ENCODE measurements at places on chromosomes 2 and 18.

- DNase-seq: no peak
These were observed 5.4 kb upstream of the CRYGC start for GRCh38 chr2:208134928-208135586.

GRCh38 chr2:30104307-30104706 lies 42.5 kb upstream of the YPEL5 start:
- no peak for DNase-seq

DNA sequence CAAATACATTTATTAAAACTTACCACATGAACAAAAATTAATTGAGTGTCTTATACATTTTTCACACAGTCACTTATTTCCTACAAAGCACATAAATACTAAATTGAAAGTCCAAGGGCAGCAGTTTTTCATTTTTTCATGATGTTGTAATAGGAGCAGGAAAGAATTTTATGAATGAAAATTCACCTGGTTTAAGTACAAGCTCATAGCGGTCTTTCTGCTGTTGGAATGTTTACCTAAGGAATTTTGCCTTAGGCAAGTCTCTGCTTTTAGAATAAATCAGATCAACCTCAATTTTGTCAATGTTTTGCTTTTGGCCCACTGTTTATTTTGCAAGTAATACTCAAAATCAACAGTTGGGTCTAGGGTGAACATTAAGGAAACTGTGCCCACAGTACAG lies 40.0 kb downstream of the ETAA1 start:
- DNase-seq: no peak

DNA sequence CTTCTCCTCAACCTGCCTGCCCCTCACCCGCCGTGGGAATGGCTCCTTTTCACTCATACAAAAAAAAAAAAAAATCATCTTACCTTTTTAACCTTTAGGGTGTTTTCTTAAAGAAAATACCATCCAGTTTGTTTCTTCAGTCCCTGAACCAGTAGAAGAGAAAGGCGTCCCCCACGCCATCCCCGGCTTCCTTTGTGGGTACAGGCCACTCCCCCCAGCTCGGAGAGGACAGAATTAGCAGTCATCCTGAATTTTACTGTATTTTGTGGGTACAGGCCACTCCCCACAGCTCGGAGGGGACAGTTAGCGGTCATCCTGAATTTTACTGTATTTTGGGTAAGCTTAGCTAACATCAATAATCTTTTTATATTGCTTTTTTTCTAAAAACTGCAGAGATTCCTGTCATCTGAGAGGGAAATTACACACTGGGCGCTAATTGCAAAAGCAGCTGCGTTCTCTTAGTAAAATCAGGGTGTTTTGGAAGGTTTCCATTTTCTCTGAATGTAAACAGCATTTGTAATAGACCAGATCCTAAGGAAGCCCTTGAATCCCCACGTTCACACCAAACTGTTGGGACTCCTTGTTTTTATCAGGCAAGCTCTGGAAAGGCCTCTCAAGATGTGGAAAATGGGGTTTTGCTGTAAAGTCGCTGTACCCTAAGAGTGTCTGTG lies 72.5 kb downstream of the NFATC1 start:
- DNase-seq: no peak

- DNase-seq: no peak
These were observed 193.6 kb upstream of the PKDCC start for GRCh38 chr2:41854227-41854626.

DNA sequence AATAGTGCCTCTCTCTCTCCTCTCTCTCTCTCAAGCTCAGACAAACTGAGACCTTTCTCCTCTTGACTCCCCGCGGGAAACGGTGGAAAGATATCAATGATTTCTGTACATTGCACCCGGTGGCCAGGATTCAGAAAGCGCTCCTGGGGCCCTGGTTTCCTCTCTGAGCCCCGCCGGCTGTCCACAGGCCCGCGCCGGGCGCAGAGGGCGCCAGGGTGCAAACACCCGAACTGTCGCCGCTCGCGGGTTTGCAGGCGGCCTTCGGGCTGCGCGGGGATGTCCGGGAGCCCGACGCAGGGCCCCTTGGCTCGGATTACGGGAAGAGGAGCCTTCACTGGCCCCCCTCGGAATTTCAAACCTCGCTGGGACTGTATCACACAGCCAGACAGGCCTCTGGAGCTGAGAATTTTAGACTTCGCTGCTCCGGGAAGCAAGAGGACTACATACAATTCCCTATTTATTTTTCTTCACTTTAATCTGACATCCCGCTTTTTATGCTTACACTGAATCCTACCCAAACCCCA lies 5.2 kb upstream of the EN1 start:
- no peak for DNase-seq

- no peak for DNase-seq
These were observed 63.7 kb downstream of the COL4A3 start for GRCh38 chr2:227228061-227228667.

GRCh38 chr2:151344906-151345305 lies 12.5 kb upstream of the TNFAIP6 start:
- DNase-seq: no peak

- DNase-seq: no peak
These were observed 51.4 kb downstream of the ITGAV start for GRCh38 chr2:186641132-186641806.

- DNase-seq: no peak
These were observed 17.3 kb downstream of the KLHL29 start for GRCh38 chr2:23402205-23402740.

DNA sequence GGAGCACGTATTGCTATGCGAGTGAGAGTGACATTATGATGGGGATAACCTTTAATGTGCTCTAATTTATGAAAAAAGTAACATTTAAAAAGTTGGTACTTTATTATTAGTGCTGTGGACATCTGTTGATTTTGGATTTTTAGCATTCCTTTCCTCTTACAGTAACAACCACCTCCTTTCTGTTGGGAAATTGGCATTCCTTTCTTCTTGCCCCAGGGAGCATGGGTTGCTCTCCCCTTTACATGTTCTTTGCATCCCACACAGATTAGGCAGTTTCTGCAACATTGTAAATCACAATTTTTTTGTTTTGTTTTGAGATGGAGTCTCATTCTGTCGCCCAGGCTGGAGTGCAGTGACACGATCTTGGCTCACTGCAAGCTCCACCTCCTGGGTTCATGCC lies 300.2 kb downstream of the LPIN1 start:
- peak; percentile 41 for DNase-seq

DNA sequence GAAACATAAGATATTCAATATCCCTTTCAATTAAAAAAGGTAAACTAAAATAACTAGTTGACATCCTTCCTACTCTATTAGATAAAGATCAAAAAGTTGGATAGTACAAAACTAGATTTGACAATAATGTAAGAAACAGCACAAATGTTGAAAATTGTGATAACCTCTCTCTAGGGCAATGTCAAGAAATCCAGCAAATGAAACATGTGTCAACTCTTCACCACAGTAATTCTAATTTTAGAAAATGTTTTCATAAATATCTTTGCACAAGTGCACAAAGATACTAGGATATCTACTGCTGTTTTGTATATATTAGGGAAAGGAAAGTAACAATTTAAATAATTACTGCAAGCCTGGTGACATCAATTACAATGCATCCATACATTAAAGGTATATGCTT lies 1220.1 kb downstream of the LRP1B start:
- DNase-seq: no peak

- DNase-seq: no peak
These were observed 19.0 kb downstream of the DGKD start for GRCh38 chr2:233373316-233373715.
